ENCODE measurements at places on chromosomes 2 and 18.

DNA sequence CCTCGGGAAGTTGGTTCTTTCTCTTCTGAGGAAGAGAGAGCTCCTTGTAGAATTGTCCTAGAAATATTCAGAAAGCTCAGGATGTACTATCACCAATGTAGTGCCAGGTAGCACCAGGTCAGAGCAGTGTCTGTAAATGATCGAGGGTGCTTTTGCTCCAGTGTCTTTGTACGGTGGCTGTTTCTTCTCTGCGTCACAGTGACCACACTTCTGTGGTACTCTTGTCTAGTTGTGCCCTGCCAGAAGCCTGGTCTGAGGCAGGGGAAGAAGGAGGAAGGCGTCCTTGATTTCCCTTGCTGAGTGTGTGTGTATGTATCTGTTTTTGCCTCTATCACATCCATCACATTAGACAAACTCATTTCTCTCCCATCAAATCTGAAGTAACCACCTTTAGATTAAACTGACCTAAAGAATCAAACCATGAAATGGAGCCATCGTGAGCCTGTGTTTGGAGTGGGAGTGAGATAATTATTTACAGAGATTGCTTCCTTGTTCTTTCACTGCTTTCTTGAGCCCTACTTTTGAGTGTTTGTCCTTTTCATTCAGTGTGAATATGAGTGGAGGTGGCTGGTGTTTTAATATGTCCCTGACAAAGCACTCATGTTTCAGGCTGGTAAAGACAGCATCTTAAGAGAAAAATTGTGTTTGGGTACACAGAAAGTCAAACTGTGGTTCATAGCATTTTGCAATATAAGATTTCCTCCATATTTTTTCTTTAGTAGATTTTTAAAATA lies 97.2 kb downstream of the ACOXL start:
- no peak for DNase-seq

DNA sequence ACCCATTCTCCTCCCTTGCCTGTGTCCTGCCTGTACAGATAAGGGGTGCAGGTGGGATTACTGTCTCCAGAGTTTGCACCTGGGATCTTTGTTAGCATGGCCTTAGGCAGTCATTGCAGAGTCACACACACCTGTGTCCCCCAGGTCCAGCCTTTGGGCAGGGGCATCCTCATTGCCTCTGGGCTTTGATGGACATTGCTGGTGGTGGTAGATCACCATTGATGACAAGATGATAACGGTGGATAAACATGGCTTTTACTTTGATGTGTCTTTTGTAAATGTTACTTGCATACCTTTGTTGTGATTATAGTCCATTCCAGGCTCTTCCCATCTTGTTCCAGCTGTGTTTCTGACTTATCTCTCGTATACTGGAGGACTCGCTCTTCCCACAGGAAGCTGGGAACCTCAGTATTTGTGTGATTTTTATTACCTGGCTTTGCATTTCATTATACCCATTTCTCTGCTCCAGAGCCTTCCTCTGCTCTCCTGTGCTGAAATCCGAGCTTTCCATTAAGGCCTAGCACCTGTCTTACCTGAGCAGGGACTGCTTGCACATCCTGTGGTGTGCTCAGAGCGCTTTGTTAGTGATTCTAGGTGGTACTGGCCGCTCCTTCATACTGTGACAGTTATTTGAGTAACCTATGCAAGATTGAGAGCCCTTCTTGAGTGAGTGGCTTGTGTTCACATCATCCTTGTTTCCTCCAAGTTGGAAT lies 79.2 kb downstream of the PTPRM start:
- no peak for DNase-seq

DNA sequence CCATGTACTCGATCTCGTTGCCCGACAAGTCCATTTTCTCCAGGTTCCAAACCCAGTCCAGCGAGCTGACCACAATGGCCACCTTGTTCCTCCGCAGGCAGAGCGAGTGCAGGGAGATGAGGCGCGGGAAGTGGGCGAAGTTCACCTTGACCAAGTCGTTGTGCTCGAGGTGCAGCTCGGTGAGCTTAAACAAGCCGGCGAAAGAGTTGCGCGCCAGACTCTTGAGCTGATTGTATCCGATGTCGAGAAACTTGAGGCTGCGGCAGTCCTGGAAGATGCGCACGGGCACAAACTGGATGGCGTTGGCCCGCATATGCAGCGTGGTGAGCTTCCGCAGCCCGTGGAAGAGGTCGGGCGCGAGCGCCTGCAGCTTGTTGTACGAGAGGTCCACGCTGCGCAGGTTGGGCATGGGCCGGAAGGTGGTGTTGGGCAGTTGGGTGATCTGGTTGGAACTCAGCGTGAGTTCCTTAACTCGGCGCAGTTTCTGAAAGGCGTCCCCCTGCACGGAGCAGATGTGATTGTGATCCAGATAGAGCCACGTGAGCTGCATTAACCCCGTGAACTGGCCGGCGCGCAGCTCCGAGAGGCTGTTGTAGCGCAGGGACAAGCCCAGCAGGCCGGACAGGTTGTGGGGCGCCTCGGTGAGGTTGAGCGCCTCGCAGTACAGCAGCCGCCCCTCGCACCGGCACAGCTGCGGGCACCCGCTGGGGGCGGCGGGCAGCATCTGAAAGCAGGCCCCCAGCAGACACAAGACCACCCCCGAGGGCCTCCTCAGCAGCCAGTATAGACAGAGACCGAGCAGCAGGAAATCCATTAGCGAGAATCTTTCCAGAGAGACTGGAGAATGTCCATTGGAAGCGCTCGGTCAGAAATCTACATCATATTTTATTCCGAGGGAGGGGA lies 1.3 kb downstream of the LRRTM1 start:
- peak; percentile 64 for DNase-seq

DNA sequence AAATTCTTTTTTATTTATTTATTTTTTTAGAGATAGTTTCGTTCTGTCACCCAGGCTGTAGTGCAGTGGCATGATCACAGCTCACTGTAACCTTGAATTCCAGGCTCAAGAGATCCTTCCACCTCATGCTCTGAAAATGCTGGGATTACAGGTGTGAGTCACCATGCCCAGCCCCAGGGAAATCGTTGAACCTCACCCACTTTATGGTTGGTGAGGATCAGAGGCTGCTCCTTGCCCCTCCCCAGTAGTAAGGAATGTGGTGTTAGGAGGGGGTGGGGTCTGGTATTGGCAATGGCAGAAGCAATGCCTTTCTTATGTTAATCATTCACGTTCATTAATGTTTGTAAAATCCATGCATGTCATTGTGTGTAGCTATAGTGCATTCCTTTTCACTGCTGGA lies 161.9 kb downstream of the SUCLG1 start:
- no peak for DNase-seq

DNA sequence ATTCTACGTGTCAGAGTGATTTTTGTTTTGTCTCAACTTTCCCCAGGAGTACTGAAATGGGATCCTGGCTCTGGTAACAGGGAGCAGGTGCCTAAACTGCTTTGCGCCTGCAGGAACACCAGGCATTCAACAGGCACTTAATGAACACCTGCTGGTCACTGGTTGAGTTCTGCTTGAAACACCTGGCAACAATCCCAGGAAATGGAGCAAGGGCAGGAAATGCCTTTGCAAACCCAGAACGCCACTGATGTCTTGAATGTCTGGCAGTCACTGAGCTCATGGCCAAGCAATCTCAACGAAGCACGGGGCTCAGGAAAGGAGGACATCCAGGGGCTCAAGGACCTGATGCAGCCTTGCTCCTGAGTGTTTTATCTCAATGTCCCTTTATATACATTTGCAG lies 360.0 kb upstream of the RAB6C start:
- no peak for DNase-seq

GRCh38 chr2:182377467-182377866 lies 49.4 kb downstream of the PDE1A start:
- DNase-seq, result no peak

DNA sequence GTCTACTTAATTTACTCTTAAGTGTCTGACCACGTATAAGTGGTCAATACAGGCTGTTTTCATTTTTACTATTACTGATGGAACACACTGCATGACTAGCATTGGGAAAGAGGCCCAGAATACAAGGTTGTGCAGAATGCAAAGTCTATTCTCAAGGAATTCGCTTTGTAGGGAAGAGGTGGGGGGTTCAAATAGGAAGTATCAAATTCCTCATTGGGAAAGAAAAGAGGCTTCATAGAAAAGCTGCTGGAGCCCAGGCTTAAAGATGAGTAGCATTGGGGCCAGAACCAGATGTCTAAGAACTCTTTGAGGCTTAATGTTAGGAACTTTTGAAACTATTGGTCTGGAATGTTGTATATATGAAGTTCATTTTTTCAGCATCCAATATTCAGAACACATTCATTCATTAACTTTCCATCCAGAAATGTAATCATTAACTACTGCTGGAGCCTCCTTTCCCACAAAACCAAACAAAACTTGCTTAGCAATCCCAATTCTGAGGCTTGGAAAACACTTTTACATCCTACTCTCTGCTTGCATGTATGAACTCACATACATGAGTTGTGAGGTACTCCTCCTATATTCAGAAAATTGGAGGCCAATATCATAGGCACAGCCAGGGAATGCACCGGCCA lies 994 bp upstream of the LRATD1 start:
- DNase-seq, result no peak

GRCh38 chr18:66792466-66792865 lies 188.6 kb upstream of the CDH19 start:
- DNase-seq, result no peak

GRCh38 chr2:219628235-219628985 lies 980 bp downstream of the SLC4A3 start:
- DNase-seq, result no peak

GRCh38 chr2:134398300-134398699 lies 144.4 kb downstream of the MGAT5 start:
- no peak for DNase-seq

- no peak for DNase-seq
Observed at GRCh38 chr18:35117951-35118411, 76.8 kb downstream of the MAPRE2 start.

GRCh38 chr2:84959566-84960506 lies 11.1 kb upstream of the KCMF1 start:
- DNase-seq, result no peak

DNA sequence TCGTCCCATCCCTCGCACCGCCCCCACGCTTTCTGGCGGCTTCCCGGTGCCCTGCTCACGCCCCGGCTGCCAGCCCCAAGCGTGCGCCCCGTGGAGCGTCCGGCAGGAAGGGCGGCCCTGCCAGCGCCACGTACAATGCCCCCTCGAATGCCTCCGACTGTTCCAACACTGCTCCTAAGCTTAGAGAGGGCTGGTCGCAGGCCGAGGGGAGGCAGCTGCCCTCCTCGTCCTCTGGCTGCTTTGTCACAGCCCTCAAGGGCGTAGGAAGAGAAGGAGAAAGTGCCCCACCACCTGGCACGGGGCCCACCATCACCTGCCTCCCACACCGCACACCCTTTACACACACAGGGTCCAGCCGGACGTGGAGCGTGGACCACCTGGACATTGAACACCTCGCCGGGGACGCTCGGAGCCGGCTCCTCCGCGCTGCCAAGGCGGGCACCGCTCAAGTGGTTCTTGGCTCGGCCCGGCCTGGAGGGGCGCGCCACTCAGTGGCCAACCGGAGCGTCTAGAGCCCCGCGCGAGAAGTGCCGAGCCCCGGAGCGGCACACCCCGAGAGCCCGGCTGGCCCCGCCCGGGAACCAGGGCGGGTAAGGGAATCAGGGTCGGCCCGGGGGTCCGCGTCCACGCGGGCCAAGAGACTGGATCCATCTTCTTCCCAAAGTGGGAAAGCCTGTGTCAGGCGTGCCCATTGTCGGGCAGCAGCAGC lies 830 bp downstream of the DNER start:
- peak; percentile 72 for DNase-seq

GRCh38 chr2:15938803-15939555 lies 1.4 kb upstream of the MYCN start:
- DNase-seq, result no peak

GRCh38 chr2:160869411-160869810 lies 290.8 kb upstream of the TANK start:
- no peak for DNase-seq

DNA sequence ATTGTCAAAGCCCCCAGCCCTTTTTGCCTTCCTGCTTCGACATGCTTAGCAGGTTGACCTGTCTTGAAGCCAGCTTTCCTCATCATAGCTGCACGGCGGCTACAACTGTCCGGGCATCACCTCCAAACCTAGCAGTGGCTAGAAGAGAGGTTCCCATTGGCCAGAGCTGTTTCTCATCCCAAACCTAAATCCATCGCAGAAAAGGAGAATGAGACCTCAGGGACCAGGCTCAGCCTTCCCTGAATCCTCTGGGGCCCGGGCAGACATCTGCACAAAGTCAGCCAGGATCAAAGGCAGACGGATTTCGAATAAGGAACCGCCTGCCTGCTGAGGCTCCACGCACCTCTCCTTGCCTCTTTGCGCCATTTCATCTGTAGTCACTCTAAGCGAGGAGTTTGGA lies 101.7 kb upstream of the SLC66A3 start:
- no peak for DNase-seq

DNA sequence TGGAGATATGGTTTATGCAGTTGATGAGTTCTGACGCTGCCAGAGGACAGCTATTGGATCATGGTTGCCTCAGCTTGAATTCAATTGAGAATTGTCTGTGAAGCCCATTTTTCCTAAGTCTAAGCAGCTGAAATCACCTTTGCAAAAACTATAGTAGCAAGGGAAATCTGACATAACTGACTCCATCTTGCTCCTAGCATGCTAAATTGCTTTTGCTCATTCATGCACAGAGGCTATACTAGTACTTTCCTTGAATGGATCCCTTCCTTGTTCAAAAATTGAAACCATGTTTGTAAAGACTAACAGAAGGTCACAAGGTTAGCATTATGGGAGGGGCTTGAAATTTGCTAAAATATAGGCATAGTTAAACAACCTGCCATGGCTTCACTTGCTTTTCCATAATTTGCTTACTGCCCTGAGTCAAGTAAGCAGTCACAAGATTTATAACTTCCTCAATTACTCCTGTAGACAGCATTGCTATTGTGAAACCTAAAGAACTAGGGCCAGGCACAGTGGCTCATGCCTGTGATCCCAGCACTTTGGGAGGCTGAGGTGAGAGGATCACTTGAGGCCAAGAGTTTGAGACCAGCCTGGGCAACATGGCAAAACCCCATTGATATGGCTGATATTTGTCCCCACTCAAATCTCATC lies 41.2 kb downstream of the CHRNA1 start:
- no peak for DNase-seq

GRCh38 chr18:54802178-54802577 lies 26.1 kb upstream of the RAB27B start:
- no peak for DNase-seq

DNA sequence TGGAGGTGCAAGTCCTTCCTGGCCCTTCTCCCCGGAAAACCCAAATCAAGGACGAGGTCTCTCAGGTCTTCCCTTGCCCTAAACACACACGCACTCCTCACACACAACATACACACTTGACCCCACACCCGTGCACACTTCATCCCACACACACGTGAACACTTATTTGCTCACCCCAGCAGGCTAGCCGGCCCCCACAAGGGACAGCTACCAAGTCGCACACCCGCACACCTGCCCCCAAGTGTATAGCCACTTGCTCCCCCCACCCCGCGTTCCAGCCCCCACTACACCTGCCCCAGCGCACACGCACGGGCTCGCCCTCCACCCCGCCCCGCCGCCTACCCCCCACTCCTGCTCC lies 359 bp downstream of the TGFBRAP1 start:
- no peak for DNase-seq

Measured in glutamatergic neuron (in vitro differentiated cells).